ENCODE measurements at places on chromosomes 5 and 9.

- no peak for DNase-seq
These were observed 17.1 kb downstream of the KCTD16 start for GRCh38 chr5:144187699-144188294.

GRCh38 chr9:126549246-126550006, 64.3 kb upstream of the LMX1B start:
- DNase-seq: no peak

DNA sequence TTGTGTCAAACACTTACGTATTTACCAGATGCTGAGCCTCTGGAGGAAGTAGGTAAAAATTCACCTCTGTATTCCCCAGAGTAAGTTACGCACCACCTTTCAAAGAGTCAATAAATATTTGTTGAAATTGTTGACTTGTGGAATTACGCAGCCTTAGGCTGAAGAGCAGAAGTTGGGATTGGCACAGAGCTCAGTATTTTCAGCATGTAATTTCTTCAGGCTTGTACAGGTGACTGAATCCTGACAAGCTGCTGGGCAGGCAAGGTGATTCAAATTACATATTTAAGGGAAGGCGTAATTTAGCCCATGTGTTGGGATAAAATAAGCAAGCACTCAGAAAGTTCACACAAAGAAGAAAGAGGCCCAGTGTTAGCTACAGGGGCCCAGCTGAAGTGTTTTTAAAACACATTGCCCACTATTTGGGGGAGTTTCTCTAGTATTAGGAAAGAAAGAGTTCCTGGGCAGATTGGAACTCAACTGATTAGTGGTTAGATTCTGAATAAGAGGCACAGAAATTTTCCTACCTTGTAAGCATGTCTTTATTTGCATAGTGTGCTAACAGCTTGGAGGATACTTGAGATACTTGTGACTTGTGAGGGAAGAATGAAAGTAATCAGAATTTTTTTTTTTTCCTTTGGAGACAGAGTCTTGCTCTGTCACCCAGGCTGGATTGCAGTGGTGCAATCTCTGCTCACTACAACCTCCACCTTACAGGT, 165.3 kb upstream of the FBXL7 start:
- DNase-seq: no peak

DNA sequence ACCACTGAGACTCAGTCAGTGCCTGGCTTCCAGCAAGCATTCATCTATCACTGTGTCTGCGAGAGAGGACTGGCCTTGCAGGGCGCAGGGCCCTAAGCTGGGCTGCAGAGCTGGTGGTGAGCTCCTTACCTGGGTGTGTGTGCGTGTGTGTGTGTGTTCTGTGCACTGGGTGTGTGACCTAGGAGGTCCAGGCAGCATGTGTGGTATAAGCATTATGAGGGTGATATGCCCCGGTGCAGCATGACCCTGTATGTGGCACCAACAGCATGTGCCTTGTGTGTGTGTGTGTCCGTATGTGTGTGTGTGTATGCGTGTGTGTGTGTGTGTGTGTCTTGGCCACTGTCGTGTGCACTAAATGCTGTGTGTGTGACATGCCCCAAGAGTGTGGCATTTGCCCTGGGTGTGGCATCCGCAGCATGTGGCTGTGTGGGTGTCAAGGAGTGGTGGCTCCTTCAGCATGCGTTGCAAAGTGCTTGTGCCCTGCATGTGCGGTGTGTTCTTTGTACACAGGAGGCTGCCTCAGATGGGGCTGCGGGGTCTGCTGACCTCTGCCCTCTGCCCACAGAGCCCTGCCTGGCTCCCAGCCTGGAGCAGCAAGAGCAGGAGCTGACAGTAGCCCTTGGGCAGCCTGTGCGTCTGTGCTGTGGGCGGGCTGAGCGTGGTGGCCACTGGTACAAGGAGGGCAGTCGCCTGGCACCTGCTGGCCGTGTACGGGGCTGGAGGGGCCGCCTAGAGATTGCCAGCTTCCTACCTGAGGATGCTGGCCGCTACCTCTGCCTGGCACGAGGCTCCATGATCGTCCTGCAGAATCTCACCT, 3.3 kb downstream of the FGFR4 start:
- DNase-seq: no peak

- DNase-seq: no peak
These were observed 21.2 kb downstream of the SPATA31D3 start for GRCh38 chr9:81964218-81965171.

Data from NCI-H524 (cell line).